ENCODE measurements at places on chromosomes 1 and 21.
A peak's percentile ranks its signal among the peaks of the same experiment; 100 is the strongest.

GRCh38 chr1:77888081-77888780 lies at the start of gene NEXN:
Gene NEXN (plus strand): TSS chr1:77888624. CDS start chr1:77916107, 27,483 bp downstream.
- no peak for DNase-seq

- DNase-seq = peak; percentile 86
Observed at GRCh38 chr1:108590957-108591356, 31.1 kb downstream of the EEIG2 start.

GRCh38 chr1:39668111-39668510 lies 3.8 kb downstream of the NT5C1A start:
- no peak for DNase-seq

- no peak for DNase-seq
Observed at GRCh38 chr1:84370266-84370665, 28.0 kb upstream of the DNASE2B start.

GRCh38 chr21:45047257-45047656 lies 27.1 kb upstream of the ADARB1 start:
- no peak for DNase-seq

DNA sequence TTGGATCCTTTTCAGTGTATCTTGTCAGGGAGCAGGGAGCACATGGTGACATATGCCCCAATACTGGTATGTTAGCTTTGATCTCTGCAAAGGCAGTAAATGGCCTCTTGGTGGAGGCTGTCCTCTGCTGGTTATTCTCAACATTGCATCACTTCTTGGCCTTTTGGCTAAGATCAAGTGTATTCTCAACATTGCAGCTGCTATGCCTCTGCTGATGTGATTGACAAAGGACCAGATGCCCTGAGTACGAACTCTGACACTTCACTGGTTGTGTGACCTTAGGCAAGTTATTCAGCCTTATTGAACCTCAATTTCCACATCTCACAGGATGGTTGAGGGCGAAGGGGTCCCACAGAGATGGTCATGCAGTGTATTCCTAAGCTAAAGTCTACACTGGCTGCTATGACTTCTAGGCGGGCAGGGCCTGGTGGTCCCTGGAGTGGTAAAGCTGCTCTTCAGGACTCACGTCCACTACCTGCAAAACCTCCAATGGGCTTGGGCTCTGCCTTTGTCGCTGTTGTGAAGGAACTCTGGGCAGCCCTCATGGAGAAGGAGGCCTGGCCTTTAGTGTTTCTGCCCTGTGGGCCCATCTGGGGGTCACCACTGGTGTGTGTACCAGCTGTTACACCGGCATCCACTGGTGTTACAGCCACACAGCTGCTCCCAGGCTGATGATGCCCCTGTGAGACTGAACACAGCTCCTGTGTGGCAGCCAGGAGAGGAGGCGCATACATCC lies 64.8 kb downstream of the DNTTIP2 start:
- DNase-seq = peak; percentile 81

DNA sequence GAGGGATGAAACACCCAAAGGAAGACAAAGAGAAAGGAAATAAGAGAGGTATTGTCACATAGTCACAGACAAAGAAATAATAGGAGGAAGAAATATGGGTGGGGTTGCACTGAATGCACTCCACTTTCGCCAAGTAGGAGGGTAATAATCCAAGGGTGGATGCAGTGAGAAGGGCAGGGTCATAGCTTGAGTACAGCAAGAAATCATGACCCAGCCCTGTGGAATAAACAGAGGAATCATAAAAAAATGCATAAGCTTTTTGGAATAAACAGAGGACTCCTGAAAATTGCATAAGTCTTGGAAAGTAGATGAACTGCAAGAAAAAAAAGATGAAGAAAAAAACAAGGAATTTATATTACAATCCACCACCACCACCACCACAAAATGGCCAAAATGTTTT lies 53.1 kb upstream of the CD55 start:
- no peak for DNase-seq

GRCh38 chr1:231684356-231685244 lies 58.0 kb downstream of the DISC1 start:
- peak; percentile 52 for DNase-seq

- no peak for DNase-seq
Observed at GRCh38 chr21:34557261-34557660, 45.3 kb upstream of the KCNE1 start.

DNA sequence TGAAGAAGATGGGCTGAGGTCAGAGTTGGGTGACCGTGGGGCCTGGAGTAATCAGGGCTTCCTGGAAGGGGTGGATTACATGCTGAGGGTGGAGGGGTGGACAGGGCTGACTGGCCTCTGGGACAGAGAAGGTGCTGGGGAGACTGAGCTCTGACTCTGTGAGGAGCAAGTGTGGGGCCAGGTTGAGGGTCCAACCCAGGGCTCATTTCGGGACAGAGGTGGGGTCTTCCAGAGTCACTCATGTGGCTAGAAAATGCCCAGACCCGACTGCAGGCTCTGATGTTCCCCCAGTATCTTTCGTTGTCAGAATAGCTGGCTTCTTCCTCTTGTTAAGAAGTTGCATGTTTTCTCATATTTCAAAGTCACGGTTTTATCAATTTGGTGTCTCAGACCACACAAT lies 311.8 kb downstream of the PTPRU start:
- no peak for DNase-seq

DNA sequence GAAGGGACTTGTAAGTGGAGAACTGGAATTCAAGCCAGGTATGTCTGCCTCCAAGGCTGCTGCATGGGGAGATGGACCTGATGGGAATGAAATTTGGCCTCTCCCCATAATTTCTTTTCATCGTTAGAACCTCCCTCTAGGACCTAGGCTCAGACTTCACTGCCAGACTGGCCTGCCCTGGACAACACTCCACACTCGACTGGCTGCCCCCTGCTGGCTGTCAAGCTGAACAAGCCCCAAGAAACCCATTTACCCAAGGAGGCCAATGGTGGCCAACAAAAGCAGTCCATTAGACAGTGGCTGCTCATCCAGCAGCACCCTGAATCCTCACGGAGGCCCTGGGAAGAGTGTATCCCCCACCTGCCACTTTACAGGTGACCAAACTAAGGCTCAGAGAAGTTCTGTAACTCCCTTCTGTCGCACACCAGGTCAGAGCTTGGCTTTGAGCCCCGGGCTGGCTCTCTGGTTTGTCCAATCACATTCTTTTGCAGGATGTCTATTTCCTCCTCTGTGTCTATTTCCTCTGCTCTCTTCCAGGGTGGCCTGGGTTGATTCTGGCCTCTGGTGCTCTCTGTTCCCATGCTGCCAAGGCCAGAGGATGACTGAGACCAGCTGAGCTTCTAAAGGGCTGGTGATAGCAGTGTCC lies 3.8 kb downstream of the RNF186 start:
- peak; percentile 35 for DNase-seq

DNA sequence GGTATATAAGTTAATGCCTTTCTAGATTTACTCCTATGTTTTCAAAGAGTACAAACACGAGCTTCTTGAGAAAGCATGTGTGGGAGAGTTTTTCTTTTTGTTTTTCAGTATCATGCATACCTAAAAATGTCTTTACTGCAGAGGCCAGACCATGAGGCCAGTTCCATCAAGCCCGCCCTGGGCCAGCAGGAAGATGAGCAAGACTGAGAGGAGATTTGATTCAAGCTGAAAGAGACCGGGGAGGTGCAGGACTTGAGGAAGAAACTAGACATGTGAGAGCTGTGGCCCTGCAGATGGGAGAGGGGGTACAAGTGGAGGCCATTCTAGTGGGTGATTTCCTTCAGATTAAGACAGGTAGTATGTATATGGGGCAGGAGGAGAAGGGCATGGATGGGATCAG lies 33.4 kb upstream of the NTPCR start:
- DNase-seq = no peak

DNA sequence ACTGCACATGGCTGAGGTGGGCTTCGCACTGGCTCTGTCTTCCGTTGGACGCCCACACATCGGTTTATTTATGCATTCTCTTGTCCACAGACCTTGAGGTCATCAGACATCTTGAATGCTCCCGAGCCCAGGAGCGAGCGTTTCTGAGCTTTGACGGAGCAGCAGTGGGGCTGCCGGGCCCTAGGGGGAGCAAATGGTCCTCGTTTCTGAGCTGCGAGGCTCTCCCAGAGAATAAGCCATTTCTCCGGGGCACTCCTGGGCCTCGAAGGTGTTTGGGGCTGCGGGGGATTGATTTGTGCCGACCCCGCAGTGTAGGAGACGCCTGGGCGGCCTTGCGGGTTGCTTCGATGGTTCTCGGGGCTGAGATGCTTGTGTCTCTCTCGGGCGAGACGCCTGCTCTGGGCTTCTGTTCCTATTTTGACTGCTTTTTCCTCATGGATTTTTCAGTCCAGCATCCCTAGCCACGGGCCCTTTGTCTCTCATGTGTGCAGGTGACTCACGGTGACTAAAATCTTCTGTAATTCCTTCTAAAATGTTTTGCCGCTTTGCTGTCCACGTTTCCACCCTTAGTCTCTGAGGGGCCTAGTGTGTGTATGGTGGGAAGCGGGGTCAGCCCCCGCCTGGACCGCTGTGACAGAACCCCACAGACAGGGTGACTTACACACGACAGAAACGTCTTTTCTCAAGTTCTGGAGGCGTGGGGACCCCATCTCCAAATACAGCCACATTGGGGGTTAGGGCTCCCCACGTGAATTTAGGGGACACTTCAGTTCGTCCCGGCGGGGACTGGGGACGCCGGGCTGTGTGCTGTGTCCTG lies 62.1 kb downstream of the FAAP20 start:
- peak; percentile 75 for DNase-seq

- peak; percentile 57 for DNase-seq
Observed at GRCh38 chr1:93021539-93022134, 57.4 kb upstream of the MTF2 start.

DNA sequence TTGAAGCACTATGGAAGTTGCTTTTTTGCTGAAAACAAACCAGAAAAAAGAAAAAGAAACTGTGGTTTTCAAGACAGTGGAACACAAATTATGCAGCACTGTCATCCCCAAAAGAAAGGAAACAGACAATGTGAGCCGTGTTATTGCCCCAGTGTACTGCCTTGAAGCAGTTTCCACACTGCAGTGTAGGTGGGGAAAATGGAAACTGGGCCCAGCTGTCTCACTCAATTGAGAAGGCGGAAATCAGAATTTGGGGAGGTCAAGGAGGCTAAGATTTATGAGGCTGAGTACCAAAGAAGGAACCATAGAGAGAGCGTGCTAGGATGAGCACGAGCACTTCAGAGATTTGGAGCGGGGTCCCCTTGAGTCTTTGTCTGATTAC lies 55.5 kb downstream of the MPZL1 start:
- DNase-seq = no peak

- DNase-seq = no peak
Observed at GRCh38 chr1:23079025-23079424, 59.8 kb downstream of the KDM1A start.

DNA sequence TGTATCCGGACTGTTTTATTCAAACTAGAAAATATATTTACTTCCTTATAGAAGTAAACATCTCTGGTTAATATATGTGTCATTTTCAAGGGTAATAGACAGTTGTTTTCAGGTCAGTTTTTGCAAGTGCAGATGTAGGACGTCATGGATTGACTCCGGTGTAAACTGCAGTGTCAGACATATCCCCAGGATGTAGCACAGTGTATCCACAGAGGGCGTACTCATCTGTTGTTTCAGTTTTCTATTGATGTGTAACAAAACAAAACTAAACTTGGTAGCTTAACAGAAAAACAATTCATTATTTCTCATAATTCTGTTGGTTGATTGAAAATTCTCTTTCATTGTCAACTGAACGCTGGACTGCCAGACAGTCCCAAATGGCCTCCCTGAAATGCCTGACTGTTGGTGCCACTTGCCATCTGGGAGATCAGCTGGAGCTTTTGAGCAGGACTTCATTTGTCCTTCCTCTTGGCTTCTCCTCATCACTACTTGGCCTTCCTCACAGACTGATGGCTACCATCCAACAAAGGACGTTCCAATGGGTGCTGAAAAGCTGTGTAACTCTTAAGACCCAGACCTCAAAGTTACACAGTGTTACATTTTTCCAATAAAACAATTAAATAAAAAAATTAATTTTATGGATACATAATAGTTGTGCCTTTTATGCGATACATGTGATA lies 181.6 kb downstream of the NCAM2 start:
- DNase-seq = no peak

DNA sequence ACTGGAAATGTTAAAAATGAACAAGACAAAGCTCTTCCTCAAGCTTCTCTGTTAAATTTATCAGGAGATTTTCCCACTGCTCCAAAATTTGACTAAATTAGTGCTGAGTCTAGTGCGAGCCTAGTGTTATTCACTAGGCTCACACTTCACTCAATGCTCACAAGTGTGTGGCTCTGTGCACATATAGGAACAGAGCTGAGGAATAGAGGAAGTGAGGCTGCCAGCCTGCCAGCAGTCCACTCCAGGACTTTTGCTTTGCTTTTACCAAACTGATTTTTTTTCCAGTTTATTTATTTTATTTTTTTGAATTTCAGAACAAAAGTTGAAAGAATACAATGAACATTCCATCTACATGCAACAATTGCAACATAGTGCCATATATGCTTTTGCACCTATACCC lies 87.2 kb downstream of the VAV3 start:
- no peak for DNase-seq

DNA sequence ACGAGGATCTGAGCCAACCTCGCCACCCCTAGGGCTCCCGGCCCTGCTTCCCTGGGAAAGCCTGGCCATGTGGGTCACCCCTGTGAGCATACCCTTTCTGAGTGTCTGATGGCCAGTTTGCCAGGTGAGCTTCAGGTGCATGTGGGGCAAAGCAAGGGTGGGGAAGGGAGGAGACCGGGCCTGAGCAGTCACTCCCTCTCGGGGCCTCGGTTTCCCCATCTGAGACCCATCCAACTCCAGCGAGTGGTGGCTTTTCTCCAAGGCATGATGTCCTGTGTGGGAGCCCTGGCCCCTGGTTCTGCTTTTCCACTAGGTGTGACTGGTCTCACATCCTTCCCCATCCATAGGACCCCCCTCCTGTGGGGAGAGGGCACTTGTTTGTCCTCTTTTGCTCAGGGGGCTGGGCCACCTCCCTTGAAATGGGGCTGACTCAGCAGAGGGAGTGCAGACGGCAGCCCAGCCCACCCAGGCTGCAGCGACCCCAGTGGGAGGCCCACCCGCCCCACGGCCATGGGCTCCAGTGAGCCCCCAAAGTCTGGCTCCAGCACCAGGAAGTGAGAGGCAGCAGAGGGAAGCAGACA lies 1.7 kb upstream of the WNT9A start:
- no peak for DNase-seq

GRCh38 chr1:108070662-108071061 lies 105.7 kb upstream of the VAV3 start:
- no peak for DNase-seq

GRCh38 chr1:61749574-61749973 lies 7.3 kb downstream of the PATJ start:
- DNase-seq = no peak

DNA sequence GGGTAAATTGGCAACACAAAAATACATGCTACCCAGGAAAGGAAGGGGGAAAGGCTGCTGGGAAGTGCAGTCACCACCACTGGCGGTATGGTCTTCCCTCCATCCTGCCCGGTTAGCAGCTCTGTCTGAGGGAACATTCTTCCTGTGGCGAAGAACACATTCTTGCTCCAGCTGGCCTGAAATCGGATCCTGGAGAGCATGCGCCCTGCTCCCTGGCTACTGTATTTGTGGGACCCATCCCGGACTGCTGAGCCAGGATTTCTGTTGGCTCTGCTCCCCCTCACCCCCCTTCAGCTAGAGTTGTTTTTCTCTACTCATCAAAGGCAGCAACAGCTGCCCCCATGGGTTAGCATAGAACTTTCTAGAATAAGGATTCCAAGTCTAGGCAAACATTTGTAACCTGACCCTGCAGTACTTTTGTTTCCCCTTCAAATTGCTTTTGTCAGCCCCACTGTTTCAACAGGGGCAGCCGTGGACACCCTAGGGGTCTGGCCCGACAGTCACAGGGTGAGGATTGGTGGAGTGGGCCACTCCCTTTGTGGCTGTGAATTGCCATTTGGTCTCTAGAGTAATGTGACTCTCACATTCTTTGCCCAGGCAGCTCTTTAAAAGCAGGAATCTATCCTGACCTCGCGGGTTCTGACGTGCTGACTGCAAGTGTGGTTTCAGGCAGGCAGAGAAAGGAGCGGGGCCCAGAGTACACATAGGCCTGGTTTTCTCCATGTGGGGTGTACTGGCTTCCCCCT lies 157.7 kb downstream of the TOMM20 start:
- peak; percentile 73 for DNase-seq

All from bronchial epithelial cell (primary cell).